ENCODE measurements at places on chromosomes 4 and X.

DNA sequence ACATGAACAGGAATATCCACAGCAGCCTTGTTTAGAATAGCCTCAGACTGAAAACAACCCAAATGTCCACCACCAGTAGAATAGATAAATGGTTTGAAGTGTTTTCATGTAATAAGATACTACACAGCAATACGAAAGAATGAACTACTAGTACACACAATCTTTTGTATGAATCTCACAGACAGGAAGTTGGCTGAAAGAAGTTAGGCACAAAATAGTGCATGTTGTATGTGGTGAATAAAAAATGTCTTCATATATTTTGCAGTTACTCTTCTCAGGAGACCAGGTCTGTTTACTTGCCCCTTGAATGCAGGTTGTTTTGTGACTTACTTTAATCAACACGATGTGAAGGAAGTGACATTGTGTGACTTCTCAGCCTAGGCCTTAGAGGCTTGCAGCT lies 75.9 kb upstream of the LEF1 start:
- DNase-seq = no peak

DNA sequence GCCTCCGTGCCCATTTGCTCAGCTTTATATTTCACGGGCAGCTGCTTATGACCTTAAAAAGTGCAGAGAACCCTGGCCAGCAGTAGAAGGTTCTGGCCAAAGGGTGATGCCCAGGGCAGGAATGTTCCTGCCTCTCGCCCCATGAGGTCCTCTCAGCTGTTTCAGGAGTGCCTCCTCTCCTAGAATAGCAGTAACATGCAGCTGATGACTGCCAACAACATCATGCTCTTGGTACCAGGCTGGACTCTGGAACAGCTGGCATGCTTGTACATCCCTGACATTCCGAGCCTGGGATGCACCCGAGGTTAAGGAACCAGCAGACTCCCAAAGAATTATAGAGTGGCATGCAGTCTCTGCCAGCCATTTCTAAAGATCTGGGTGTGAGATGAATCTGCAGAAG lies 11.7 kb upstream of the TENM3 start:
- DNase-seq = no peak

DNA sequence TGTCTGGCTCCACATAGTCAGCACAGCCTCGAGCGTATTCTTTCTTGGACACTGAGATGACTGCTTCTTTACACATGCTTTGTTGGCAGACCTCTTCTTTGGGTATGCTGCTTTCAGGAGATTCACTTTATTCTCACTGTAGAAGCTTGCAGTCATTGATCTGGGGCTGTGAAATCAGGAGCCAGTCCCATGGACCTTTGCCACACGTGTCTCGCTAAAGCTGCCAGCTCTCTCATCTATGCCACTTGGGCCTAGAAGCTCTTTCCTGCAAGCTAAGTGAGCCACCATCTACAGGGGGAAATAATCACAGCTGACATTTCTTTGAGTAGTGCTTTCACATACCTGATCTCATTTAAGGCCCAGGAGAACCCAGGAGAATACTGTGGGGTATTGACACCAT lies 5.0 kb downstream of the RASL11B start:
- no peak for DNase-seq

- no peak for DNase-seq
Measured at GRCh38 chrX:15866147-15866546, 11.5 kb upstream of the AP1S2 start.

DNA sequence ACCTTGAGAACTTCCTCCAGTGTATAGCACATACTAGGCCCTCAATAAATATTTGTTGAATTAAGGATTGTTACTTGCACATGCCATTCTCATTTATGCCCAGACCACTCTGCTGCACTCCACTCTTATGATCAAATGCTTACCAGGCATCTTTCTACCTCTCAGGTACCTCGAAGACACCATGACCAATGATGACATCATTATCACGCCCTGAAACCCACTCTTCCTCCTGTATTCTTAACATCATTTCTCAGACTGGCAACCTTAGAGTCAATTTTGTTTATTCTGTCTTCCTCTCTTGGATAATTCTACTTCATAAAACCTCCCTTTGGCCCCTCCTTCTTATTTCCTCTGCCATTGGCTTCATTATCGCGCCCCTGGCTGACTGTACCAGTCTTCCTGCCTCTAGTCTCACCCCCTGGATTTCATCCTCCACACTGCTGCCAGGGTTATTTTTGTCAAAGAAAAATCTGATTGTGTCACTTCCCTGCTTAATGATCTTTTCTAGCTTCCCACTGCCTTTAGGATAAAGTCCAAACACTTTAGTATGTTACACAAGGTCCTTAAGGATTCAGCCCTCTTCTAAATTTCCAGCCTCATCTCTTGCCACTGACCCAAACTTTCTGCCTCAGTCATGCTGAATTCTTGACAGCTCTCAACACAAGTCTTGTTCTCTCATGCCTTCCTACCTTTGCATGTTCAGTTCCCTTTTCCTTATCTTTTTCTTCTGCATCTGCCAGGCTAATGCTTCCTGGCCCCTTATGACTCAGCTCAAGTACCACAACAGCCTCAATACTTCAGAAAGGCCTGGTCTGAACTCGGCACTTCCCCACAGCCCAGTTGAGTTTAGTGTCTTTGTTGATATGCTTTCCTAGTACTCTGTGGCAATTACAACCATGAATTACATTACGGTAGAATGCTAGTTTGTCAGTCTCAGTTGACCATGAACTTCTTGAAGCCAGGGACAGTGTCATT lies 45.8 kb downstream of the HDAC8 start:
- no peak for DNase-seq

- no peak for DNase-seq
Measured at GRCh38 chr4:186569533-186570192, 14.3 kb upstream of the MTNR1A start.

GRCh38 chr4:158649111-158649680 lies 22.5 kb downstream of the C4orf46 start:
- DNase-seq = no peak

DNA sequence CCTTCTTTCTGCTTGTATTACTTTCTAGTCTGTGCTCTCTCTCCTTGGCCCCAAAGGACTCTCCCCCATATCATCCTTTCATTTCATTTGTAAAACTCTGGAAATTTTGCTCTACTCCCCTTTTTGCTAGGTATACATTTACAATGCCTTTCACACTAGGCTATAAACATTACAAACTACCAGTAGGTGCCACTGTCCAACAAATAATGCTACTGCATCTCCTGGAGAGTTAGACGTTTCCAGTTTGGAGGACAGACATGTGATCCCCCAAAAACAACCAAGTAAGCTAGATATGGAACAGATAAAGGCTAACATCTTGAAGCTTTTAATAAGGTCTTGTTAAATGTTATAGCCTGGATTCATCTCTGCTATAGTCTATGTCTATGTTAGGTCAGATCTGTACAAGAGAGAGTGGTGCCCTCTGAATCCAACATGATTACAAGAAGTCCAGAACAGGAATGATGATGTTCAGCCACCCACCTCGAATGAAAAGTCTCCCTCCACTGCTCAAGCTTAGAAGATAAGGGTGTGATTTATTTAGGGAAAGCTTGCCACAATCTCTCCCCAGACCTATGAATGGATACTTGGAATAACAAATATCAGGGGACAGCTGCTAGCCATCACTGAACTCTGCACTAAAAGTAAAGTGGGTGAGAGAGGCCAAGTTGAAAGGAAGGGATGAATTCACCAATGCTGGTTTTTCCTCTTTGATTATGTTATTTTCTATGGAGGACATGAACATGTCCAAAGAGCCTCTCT lies 14.3 kb downstream of the CBR4 start:
- DNase-seq = no peak

- no peak for DNase-seq
Measured at GRCh38 chr4:182547435-182547834, 304.2 kb downstream of the TENM3 start.

GRCh38 chr4:41057467-41057866 lies 156.9 kb downstream of the APBB2 start:
- no peak for DNase-seq

DNA sequence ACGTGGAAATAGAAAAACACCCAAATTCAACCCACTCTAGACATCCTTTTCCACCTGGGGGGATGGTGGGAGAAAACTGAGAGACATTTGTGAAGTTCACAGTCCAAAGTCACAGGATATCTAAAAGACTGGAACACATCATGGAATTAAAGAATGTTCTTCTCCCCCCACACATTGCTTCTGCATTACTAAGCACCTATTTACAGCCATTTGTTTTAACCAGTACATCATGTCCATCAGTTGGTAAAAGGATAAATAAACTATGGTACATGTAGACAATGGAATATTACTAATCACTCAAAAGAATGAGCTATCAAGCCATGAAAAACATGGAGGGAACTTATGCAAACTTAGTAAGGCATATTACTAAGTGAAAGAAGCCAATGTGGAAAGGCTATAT lies 185.5 kb upstream of the ANXA10 start:
- no peak for DNase-seq

GRCh38 chrX:40433160-40433559 lies 147.6 kb upstream of the ATP6AP2 start:
- DNase-seq = no peak

DNA sequence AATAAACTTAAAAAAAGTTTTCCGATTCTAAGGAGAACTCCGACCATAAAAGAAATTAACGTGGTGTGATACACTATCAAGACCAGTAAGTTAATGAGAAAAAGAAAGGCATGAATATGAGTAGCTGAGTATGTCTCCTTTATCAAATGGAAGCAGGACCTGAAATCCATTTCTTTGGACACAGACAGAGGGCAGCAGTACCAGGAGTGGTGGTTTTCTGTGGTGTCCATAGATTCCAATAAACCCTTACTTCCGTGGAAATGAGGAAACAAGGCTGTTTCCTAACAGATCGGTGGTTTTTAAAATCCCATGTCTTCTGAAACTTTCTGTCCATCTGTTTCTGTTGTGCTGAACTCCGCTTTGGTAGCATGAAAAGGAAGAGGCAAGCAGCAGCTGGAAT lies 128.5 kb upstream of the TSPAN5 start:
- no peak for DNase-seq

DNA sequence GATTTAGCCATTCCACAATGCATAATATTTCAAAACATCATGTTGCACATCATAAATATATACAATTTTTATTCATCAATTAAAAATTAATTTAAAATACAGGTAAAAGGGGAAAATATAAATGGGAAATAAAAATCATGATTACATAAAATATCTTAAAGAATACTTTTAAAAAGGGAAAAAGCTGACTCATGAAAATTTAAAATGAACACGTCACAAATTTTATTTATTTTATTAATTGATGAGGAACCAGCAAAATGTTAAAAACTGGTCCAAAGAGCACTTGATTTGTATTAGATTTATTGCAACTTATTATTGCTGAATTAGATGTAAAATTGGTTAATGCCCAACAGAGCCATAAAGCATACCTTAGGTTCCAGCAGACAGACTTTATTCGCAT lies 78.5 kb upstream of the ANK2 start:
- DNase-seq = no peak

DNA sequence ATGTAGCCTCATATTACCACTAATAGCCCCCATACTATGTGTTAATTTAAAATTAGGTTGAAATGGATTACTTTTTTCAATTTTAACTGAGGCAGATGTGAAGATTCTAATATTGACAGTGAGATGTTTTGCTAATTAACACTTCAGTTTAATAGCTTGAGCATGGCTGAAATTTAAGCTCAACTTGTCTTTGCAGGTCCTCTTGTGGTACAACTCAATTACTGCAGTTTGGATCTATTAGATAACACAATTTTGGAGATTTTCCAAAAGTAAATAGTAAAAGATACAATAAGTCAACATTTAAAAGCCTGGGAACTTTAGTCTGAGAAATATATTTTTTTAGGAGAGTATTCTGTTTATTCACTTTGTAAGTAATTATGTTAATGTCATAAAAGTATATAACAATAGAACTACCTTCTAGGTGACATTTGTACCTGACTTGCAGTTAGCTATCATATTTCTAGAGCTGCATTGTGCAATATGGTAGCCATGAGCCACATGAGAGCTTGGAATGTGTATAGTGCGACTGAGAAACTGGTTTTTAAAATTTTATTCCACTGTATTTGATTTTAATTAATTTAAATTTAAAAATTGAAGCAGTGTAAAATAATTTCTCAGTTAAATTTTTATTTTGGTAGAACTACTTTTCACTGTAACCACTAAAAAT lies 73.1 kb upstream of the FMR1 start:
- DNase-seq = no peak

DNA sequence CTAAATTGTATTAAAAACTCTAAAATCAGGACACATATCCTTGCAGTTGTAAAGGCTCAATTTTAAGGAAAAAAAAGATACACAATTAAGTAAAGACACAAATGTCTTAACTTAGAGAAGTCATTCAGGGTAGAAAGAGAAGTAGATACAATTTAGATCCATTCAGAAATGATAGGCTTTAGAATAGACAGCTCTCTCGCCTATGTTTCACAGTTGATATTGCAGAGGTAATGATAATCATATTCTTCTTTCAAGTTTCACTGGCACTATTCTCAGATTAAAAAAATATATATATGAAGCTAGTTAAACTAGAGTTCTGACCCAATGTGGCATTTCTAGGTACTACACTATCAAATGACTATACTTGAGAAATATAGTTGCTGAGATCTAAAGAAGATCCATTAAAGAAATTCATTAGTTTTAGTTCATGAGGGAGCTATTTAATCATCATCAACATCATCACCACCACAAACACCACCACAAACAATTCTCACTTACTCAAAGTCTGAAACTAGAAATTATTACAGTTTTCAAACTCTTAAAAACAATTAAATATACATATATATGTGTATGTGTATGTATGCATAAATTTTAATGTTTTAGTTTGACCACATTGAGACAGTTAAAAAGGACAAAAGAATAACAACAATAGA lies 93.1 kb downstream of the ANTXR2 start:
- no peak for DNase-seq

- no peak for DNase-seq
Measured at GRCh38 chr4:38768968-38769394, 13.8 kb downstream of the TLR10 start.
